ENCODE measurements at places on chromosomes 13 and 19.

DNA sequence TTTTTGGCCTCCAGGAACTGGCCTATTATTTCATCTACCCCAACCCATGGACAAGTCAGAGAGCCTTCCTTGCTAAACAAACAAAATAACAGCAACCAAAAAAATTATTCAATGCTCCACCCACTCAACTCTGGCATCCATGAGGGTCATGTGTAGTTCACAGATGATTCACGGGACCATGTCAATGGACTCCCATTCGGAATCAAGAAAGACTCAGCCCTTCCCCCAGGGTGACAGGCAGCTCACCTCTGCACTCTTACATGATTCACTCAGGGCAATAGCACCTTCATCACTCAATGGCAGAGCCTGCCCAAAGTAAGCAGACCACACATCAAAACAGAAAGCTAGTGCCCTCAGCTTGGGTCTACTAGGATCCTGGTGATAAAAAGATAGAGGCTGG, 14.3 kb upstream of the SCEL start:
- DNase-seq, result no peak

DNA sequence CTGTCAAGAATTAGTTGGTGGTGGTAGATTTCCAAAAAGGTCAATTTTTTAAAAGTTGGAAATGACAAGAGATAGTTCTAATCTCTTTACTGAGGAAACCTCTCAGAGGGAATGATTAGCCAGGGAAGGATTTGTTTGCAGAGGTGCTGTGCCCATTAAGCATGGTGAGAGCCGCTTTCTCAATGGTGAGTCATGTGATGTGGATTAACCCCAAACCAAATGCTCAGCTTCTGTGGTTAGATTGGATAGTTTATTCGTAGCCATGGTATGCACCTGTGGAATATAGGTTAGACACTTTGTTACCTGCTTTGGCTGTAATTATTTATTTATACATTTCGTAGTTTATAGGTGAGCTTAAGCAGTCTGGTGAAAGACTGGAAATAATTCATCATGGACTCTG, 7.1 kb downstream of the HNRNPM start:
- DNase-seq, result no peak

- DNase-seq, result no peak
Measured at GRCh38 chr13:93290503-93290902, 63.9 kb downstream of the GPC6 start.

DNA sequence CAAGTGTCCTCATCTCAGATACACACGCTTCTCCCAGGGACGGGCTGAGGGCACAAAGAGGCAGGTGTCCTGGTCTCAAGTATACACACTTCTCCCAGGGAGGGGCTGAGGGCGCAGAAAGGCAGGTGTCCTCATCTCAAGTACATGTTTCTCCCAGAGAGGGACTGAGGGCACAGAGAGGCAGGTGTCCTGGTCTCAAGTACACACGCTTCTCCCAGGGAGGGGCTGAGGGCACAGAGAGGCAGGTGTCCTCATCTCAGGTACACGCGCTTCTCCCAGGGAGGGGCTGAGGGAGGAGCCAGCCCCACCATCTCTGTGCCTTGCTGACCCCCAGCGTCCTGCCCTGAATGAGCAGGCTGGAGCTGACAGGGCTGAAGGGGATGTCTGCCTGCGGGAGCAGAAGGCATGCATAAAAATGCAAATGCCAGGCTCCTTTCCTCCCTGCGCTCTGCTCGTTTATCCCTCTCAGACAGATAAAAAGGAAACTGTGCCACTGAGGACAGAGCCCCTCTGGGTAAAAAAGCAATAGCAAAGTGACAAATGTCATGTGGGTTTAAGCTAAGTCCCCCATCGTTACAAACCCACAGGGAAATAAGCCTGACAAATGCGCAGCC, 96.1 kb upstream of the UQCRFS1 start:
- no peak for DNase-seq

- no peak for DNase-seq
Measured at GRCh38 chr13:57582032-57582431, 49.5 kb upstream of the PCDH17 start.

DNA sequence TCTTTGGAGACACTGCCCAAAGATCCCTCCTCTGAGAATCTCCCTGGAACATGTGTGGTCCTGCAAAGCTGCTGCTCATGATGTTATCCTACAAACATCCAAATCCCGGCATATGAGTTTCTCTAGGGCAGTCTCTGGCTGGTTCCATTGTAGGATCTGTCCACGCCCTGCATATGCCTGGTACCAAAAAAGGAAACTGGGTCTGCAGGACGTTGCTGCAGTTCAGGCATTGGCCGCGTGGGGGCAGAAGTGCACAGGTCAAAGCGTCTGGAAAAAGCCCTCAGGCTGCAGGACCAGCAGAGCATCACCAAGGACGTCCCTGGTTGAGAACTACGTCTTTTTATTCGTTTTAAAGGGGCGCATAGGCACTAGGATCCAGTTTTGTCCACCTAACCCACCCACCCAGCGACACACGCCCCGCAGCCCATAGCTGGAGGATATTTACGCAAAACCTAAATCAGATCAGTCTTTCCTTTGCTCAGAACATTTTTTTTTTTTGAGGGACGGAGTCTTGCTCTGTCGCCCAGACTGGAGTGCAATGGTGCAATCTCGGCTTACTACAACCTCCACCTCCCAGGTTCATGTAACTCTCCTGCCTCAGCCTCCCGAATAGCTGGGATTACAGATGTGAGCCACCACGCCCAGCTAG, 12.9 kb upstream of the ZNF564 start:
- peak; percentile 89 for DNase-seq

DNA sequence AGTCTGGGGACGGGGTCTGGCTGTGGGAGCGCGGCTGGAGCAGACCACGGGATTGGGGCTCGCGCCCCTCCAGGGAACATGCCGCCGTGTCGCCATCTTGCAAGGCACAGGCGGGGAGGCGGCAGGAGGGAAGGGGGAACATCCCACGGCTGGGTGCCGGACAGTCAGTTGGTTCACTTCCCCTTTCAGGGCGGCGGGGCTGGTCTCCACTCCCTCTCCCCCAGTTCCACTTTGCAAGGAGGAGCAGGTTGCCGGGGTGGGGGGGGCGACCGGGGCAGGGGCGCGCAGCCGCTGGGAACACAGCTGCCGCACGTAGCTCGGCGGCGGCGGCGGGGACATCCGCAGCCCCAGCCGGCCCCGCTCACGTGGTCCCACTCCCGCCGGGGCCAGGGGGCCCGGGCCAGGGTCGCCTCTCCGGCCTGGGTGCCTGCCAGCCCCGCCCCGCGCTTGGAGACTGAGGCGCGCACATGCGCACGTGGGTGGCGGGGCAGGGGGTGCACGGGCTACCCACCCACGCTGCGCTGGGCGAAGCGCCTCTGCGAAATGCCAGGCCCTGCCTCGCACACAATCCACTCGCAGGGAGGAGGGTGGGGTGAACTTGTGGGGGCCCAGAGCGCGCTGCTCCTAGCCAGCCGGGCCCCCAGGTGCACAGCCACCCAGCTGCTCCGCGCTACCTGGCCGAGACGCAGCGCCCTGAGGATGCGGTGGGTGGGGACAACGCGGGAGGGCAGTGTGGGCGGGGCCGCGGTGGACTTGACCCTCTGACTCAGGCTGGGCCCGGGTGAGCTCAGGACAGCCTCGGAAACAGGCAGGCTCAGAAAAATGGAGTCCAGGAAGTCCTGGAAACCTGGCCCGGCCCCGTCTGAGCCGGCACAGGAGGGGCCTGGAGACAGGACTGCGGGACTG, 6.4 kb downstream of the KLF16 start:
- no peak for DNase-seq

DNA sequence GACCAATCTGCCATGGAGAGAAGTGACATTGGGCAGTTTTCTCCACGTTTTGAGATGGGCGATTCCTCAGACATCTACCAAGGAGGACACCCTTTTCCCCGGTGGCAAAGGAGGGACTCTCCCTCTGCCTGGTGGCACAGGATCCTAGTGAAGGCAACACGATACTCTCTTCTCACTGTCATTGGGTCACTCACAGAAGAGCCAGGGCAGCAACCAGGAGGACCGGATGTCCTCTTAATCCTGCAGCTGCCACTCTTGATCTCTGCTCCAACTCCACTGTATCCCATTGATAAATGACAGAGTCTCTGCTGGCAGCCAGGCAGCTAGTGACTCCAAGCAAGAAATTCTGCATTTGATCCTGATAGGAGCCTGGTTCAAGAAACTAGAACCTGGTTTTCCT, 42.2 kb downstream of the COL4A2 start:
- DNase-seq, result no peak

GRCh38 chr19:41808663-41809566, 12.5 kb downstream of the CEACAM3 start:
- DNase-seq, result no peak

DNA sequence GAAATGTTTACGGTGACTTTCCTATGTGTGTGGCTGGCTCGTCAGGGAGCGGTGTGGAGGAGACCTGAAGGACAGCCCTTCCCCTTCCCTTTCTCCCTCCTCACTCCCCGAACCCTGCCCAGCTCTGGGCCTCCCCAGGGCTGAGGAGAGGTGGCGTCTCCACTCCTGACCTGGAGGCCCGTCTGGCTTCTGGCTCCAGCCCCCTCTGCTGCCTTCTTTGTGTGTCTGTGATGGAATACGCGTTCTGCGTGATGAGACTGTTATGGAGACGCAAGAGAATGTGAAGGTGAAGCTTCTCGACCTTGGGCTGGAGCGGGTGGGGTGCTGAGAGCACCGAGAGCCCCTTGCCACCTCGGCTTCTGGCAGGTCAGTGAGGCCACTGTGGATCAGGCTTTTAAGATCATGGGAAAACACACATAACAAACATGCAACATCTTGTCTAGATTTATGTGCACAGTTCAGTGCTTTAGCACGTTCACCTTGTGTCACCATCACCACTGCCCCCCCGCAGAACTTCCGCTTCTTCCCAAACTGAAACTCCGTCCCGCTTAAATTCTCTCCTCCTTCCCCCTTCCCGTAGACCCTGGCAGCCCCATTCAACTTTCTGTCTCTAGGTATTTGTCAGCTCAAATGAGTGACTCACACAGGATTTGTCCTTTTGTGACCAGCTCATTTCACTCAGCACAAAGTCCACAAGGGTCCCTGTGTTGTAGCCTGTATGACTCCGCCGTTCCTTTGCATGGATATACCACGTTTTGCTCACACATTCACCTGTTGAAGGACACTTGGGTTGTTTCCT, 24.7 kb downstream of the ATP11A start:
- no peak for DNase-seq

GRCh38 chr19:35755550-35756376, 1.1 kb downstream of the HSPB6 start:
- no peak for DNase-seq

- no peak for DNase-seq
Measured at GRCh38 chr13:40275636-40276035, 390.8 kb downstream of the FOXO1 start.

- DNase-seq, result no peak
Measured at GRCh38 chr13:51520524-51520923, 63.7 kb upstream of the WDFY2 start.

DNA sequence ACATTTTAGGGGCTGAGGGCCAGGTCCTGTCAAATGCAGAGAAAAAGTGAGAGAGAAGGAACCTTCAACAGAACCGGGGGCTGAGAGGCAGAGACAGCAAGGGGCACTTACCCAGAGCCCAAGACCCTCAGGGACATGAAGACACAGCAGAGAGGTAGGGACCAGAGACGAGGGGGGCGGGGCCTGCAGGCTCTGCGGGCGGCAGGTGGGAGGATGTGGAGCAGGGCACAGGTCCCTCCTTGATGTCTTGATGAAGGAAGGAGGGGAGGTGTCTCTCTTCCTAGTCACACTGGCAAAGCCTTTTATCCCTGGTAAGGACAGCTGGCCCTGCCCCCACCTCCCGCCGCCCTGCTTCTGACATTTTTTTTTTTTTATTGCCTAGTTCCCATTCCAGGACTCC, at the start of gene KLK14:
TSS of gene KLK14 (minus strand) at position 277 of the 400 bp plus-strand sequence. CDS start at position 4, 273 bp downstream.
- no peak for DNase-seq

- peak; percentile 5 for DNase-seq
Measured at GRCh38 chr19:48540110-48540509, 11.9 kb upstream of the SULT2B1 start.

DNA sequence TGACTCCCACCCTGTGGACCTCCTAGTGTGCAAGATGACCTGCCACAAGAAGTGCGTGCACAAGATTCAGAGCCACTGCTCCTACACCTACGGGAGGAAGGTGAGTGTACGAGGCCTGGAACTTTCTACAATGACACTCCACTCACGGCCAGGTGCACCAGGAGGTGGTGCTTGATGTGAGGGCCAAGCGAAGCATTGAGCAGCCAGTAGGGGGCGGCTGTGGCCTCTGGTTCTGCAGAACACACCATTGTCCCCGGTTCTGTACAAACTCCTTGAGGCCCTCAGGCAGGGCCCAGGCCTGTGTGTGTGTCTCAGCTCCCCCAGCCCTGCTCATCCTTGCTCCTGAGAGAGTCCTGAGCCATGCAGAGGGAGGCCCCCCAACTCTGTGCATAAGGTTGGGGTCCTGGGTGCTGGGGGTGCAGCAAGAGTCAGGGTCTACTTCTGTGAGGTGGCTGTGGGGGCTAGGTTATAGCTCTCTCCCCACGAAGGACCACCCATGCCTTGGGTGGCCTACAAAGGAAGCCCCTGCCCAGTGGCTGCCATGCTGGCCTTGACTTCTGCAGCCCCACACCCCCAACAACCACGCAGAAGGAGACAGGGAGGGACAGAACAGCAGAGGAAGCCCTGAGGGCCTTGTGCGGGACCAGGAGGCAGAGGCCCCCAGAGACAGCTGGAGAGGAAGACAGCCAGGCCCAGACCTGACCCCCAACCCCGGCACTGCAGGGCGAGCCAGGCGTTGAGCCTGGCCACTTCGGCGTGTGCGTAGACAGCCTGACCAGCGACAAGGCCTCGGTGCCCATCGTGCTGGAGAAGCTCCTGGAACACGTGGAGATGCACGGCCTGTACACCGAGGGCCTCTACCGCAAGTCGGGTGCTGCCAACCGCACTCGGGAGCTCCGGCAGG, 9.7 kb upstream of the USE1 start:
- DNase-seq, result peak; percentile 33

- no peak for DNase-seq
Measured at GRCh38 chr19:42198676-42199439, 18.6 kb downstream of the DEDD2 start.

DNA sequence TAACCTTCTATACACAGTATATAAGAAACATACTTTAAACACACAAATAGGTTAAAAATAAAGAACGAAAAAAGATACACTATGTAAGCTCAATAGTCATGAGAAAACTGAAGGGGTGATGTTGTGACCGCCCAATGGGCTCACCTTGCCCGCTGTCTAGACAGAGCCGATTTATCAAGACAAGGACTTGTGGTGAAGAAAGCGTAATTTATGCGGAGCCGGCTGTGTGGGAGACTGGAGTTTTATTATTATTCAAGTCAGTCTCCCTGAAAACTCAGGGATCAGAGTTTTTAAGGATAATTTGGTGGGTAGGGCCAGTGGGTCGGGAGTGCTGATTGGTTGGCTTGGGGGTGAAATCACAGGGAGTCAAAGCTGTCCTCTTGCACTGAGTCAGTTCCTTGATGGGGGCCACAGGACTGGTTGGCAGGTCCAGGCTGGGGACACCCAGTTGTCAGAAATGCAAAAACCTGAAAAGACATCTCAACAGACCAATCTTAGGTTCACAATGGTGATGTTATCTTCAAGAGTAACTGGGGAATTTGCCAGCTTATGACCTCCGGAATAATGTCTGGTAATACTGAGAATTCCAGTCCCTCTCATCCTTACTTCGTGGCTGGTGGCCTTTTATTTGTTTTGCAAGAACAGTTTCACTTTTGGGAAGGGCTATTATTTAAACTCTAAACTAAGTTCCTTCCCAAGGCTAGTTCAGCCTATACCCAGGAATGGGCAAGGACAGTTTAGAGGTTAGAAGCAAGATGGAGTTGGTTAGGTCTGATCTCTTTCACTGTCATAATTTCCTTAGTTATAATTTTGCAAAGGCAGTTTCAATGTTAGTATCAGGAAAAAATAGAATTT, 96.6 kb downstream of the UBL3 start:
- no peak for DNase-seq

Measured in amygdala (tissue), 56 donors.